H54 (cell line): ENCODE measurements at places on chromosomes 6 and 20.

DNA sequence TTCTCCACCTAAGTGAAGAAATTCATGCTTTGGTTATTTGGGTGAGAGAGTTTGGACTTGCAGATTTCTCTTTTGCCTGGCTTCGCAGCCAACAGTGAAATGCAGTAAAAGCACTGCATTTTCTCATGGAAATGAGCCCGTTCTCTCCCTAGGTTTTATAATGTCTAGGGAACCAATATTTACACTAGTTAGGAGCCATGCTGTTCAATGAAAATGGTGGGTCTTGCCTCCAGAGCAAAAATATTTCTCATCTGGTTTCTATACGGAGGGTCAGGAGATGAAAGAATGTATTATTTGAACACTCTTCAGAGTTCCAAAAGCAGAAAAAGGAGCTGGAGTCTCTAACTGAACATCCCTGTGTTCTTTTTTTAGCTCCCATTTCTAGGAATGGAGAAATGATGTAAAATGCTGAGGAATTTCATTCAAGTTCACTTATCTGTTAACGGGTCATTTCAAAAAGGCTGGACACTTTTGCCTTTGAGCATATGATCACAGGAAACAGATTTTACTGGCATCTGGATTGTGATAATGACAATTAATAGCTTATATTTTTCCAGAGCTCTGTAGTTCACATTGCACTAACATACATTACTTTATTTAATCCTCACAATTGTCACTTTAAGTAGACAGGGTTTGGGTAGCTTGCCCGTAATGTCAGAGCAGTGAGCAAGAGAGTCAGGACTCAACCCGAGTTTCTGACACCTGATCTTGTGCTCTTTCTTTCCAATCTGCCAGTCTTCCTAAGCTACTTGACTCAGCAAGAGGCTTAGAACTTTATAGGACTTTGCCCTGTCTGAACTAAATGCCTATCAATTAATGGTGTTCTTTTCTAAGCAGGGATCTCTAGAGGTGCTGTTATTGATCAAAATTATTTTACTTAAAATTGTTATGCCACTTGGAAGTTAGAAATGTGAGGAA, 78.0 kb downstream of the PPP1R14C start:
- no peak for DNase-seq

- no peak for DNase-seq
Measured at GRCh38 chr20:33640287-33640686, 21.8 kb upstream of the C20orf144 start.

- DNase-seq: no peak
Measured at GRCh38 chr6:128025478-128025877, 124.6 kb upstream of the THEMIS start.

GRCh38 chr6:108435391-108435790, 125.3 kb upstream of the FOXO3 start:
- no peak for DNase-seq

- DNase-seq: no peak
Measured at GRCh38 chr6:26199773-26200764, 112.8 kb downstream of the HFE start.
